ENCODE measurements at places on chromosomes 6 and 20.

DNA sequence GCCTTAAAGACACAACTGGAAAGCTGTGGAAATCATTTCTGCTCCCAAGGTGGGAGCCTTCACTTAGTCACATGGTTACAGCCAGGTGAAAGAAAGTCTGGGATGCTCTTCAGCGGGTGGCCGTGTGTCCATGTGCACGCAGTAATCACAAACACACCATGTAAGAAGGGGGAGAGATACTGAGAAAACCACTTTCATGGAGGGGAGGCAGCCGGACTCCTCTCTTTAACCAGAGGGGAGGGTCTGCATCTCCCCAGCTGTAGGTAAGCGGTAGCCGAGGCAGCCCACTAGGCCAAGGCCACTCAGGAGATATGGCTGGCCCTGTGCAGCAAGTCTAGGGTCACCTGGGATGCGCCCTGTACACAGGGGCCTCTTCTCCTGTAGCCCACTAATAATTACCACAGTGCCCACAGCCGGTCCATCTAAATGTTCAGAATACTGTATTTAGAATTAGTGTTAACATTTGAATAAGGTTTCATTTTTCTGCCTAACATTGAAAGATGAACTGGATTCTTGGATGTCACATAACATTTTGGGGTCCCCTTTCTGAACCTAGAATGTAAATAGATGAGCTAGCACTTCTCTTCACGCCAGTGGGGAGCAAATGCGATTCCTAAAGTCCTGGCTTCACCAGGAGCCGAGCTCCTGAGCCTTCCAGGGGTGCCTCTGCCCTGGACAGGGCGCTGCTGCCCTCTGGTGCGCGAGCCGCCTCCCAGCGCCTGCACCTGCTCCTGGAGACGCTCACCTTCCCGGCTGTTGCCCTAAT, 15.9 kb downstream of the GPR31 start:
- DNase-seq: peak; percentile 19

- DNase-seq: peak; percentile 45
These were observed at the start of gene TREM2 for GRCh38 chr6:41162687-41163418. Gene TREM2 (minus strand): TSS chr6:41163116. CDS start chr6:41163082, 34 bp downstream.

- no peak for DNase-seq
These were observed 43.0 kb downstream of the CBFA2T2 start for GRCh38 chr20:33532753-33533459.

DNA sequence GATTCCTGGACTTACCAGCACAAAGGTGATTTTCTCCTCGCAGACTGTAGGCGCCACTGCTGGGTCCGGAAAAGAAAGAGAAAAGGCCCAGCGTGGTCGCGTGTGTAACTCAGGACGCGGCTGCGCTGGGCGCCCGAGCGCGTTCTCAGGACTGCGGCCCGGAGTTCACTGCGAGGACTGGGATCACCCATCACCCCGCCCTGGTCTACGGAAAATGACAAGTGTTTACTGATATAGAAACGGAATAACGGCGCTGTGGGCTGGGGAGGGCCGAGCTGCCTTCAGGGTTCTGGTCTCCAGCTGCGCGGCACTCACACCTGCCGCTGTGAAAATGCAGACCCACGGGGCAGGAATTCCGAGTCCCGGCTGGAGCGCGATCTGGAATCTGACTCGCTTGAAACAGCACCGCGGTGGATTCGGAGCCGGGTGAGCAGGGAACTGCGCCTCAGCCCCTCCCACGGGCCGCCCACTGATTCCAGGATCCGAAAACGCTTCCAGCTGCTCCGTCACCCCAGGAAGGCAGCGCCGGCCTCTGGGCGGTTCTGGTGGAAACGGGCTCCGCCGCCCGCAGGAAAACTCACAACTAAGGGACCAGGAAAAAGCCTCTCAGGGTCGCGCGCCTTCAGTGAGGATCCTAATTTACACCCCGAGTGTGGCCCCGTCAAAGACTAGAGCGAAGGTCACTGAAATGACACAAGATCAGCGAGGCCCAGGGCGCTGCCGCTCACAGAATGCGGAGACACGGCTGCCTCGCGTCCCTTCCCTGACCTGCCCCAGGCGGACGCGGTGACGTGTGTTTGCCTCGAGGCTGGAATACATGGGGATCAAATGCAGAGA, 34.5 kb downstream of the HLA-A start:
- peak; percentile 57 for DNase-seq

DNA sequence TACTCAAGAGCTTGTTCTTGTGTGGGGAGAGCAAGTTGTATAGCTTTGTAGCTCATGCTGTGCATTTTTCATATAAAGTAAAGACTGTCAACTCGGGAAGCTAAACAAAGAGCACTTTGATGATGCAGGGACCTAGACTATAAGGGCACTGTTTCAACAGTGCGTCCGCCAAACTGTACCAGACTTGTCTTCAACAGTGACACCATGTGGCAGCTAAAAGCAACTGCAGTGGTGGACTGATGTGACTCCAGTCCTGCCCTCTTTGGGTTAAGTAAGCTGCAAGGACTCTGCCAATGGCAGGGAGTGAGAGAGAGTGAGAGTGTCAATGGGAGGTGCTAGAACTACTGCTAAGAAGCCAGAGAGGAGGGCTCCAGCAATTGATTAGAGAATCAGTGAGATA, 48.1 kb upstream of the MC3R start:
- DNase-seq: peak; percentile 2

DNA sequence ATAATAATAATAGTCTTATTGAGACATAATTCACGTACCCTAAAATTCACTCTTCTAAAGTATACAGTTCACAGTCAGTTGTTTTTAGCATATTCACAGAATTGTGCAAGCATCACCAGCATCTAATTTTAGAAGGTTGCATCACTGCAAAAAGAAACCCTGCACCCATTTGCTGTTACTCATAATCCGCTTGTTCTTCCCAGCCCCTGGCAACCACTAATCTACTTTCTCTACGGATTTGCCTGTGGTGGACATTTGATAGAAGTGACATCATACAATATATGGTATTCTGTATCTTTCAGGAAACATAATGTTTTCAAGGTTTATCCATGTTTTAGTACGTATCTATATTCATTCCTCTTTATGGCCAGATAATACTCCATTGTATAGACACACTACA, 41.5 kb upstream of the FAM184A start:
- peak; percentile 97 for DNase-seq

DNA sequence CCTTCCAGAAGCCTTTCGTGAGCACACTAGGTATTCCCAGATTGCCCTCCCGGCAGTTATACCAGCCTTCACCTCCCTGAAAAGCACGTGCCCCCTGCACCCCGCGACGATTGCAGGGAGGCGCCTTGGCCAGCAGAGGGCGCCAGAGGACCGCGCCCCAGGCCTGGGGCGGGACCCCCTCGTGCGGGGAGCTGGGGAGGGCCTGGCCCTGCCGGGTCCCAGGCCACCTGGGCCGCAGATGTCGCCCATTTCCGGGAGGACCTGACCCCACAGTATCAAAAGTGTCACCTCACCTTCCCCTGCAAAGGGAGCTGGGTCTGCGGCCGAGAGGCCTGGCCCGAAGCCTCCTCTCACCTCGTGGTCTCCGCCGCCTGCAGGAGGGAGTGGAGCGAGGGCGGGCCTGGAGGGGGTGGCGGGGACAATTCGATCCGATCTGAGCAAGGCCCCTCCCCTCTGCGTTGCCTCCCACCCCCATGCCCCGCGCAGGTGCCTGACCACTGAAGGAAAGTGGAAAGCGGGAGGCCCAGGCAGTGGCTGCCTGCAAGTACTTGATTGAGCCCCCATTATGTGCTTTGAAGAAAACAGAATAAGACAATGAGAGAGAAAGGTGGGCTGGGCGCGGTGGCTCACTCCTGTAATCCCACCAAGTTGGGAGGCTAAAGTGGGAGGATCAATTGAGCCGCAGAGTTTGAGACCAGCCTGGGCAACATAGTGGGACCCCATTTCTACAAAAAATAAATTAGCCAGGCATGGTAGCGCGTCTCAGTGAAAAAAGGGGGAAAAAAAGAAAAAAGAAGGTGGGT, 3.5 kb upstream of the SNAI1 start:
- DNase-seq: no peak

GRCh38 chr6:56909115-56909907, 45.6 kb upstream of the BEND6 start:
- no peak for DNase-seq

- no peak for DNase-seq
These were observed 9.2 kb upstream of the SDCBP2 start for GRCh38 chr20:1338096-1338495.

DNA sequence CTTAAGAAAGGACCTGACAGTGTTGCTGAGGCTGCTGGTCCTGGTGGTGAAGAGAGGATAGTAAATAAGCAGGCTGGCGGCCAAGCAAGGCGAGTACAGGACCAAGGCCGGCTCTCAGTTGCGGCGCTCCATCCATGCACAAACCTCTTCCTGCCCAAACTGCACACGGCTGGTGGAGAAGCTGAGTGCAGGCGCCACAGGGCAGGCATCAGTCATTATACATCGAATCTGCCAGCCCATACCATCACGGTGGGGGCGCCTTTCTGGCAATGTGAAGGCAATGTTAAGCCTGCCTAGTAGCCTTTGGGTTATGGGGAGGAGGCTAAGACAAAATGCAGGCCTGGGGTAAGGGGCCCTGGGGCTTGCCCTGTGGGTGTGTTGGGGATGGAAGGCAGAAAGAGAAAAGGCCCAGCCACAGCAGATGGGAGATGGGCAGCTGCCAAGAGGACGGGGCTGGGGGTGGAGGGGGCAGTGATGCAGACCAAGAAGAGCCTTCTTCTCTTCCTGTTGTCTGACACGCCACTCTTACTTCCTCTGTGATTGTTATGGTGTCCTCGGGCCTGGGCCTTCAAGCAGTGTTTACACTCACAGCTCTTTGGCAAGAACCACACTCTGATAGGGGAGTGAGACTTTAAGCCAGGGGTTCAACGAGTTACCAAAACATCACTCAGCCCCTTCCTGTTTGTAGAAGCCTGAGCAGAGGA, 20.3 kb upstream of the KCNK16 start:
- DNase-seq: peak; percentile 73

DNA sequence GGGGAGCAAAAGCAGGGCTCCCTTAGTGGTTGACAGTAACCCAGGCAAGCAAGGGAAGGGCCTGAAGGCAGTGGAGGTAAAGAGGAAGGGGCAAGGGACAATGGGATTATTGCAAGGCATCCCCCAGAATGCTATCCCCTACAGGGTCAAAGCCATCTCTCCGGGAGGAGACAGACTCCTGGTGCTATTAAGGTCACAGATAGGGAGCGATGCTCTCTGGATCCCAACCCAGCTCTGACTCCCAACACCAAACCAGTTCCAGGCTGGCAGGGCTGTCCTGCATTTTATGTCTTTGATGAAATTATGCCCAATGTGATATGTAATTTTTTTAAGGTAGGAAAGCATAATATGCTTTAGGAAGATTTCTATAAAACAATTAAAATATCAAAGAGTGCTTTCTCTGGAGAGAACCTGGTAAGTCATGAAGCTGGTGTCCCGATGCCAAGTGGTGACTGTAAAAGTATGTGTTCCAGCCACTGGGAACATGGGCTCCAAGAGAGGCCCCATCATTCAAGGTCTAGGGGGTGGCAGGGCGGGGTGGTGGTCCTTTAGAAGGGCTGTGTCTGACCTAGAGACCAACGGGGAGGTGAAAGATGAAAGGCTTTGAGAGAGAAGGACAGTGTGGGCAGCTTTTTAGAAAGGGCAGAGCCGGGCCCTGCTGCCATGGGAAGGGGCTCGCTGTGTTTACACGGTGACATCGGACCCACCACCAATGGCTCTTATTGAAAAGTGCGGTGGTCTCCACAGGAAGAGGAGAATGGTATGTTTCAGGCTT, 276.5 kb downstream of the CDC5L start:
- no peak for DNase-seq

DNA sequence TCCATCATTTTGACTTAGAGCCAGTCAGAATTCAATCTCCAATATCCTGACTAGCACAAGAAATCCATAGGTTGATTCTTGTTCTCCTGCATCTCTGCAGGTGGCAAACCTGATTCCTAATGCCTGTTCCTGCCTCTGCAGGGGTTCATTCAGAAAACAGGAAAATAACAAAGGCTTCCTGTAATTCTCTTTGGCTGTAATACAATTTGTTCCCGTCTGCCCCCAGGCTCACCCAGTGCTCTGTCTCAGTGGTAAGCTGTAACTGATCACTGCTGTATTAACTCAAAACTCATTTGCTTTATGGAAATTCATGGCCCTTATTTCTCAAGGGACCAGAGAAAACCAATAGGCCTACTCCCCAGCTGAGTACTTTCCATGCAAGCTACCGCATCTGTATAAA, 88.6 kb downstream of the OPRM1 start:
- DNase-seq: no peak

DNA sequence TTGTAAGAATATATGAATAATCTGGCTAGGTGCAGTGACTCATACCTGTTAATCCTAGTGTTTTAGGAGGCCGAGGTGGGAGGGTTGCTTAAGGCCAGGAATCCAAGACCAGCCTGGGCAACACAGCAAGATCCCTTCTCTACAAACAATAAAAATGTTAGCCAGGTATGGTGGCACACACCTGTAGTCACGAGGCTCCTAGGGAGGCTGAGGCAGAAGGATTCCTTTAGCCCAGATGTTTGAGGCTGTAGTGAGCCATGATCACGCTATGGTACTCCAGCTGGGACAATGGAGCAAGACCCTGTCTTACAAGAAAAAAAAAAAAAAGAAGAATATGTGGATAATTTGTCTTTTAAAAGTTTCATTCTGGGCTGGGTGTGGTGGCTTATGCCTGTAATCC, 75.4 kb downstream of the SH3BGRL2 start:
- no peak for DNase-seq

DNA sequence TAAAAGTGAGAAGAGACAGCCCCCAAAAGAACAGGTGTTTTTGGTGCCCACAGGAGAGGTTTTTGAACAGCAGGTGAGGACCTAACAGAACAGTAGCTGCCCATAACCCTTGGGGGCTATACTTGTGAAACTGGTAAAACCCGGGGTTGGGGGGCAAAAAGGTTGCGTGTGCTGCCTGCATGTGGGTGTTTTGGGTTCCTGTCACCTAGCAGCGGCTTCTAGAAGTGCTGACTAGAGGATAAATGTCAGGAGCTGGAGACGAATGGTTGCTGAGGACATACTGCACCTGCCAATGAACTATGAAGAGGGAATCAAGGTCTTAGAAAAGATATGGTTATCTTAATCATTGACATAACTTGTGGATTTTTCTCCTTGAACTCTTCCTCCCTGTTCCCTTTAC, 16.0 kb downstream of the TAF11 start:
- DNase-seq: no peak

DNA sequence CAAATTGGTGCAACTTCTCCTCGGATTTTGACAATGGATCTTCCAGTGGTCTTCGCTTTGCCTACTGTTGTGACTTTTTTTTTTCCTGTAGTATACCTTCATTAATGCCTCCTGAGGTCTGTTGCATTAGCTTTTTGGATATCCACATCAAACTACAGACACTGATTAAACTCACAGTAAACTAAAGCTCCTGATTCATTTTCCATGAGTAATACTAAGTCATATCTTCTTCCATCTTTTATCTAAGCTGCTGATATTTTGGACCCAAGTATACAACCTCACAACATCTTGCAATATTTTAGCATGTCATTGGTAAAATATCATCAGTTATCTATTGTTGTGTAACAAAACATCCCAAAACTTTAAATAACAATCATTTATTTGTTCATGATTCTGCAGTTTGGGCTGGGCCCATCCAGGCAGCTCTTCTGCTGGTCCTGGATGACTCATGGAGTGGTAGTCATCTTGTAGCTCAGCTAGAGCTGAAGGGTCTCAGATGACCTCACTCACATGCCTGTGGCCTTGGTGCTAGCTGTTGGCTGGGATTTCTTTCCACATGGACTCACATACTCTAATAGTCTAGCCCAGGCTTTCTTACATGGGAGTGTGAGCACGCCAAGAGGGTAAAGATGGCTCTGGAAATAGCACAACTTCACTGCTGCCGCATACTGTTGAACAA, 78.3 kb upstream of the SRSF6 start:
- DNase-seq: no peak
